ENCODE measurements at places on chromosomes 16 and 17.

GRCh38 chr17:17089796-17090641, 47.8 kb downstream of the MPRIP start:
- no peak for DNase-seq

- DNase-seq = peak; percentile 22
Measured at GRCh38 chr17:54259476-54259875, 436.7 kb downstream of the KIF2B start.

DNA sequence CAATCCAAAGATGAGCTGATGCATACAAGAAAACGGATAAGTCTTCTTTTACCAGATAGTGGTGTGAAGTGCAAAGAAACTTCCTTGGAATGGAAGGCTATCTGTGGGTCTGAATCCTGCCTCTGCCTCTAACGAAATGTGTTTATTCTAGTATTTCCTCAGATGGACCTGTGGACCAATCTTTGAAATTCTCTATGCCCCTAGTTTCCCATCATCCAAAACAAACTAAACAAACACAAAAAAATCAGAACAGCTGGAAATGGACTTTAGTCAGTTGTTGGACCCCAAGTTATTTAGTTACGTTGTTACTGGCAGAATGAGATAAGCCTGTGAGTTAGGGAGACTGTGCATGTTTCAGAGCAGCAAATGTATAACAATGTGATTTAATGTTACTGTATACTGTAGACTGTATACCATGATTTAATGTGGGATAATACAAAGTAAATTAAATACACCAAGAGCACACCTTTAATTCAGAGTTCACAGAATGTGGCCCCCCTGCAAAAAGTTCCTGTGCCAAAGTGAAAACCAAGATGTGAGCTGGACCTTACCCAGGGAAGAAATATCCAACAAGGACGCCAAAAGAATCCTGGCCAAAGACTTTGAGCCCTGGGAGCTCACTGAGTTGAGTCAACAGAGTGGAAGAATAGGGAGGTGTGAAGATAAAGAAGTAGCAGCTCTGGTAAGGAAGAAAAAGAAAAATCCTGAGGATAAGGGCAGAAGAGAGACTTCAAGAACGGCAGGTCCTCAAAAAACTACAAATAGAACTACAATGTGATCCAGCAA, 255.2 kb downstream of the CNTNAP4 start:
- no peak for DNase-seq

- no peak for DNase-seq
Measured at GRCh38 chr17:6666557-6666956, 15.0 kb downstream of the C17orf100 start.

GRCh38 chr17:71455219-71455618, 665.6 kb upstream of the SOX9 start:
- no peak for DNase-seq

GRCh38 chr17:10635290-10635689, 21.8 kb downstream of the MYH3 start:
- no peak for DNase-seq

DNA sequence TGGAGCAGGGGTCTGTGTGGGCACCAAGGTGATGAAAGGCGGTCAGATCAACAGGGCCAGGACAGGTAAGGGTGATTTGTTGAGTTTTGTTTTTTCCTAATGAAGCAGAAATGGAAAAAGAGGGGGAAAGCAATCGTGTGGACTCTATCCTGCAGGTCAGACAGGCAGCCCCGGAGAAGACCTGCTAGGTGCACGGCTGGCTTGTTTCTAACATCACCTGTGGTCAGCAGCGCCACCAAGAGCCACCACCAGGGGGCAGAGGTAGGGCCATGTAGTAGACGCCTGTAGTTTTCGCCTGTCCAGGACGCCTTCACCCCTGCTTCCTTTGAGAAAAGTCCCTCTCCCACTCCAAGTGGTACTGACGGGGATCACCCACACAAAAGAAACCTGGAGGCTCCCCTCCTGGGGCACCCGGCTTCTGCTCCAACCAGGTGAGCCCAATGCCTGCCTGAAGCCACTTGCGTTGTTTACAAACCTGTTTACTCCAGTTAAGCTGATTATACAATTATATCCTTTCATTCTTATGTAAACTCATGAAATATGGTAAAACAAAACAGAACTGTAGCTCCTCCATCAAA, 54.2 kb upstream of the SEC14L1 start:
- peak; percentile 68 for DNase-seq

GRCh38 chr17:43534909-43535308, 11.2 kb downstream of the ETV4 start:
- no peak for DNase-seq

- no peak for DNase-seq
Measured at GRCh38 chr16:16019488-16019887, 70.1 kb downstream of the ABCC1 start.

- no peak for DNase-seq
Measured at GRCh38 chr16:3143598-3144320, 8.9 kb downstream of the ZNF213 start.

GRCh38 chr17:10380631-10381408, 8.0 kb upstream of the MYH13 start:
- no peak for DNase-seq

GRCh38 chr17:61009663-61010062, 332.0 kb downstream of the BCAS3 start:
- DNase-seq = no peak

DNA sequence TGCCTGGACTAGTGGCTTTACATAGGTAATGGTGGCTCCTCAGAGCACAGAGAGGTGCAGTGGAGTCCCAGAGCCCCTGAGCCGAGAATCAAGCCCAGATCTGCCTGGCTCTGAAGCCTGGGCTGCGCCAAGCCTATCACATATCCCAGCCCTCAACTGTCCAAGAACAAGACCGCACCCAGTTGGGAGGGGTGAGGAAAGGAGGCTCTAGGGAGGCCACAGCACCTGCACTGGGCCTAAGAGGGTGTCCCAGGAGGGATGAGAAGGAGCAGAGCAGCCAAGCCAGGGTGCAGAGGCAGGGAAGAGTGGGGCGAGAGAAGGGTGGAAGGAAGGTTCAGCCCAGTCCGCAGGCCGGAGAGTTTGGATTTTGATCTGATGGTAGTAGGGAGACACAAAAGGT, 941 bp upstream of the RNF112 start:
- DNase-seq = no peak

- no peak for DNase-seq
Measured at GRCh38 chr17:49513641-49514040, 18.5 kb downstream of the NGFR start.

GRCh38 chr17:81987161-81987770, 9.8 kb downstream of the ASPSCR1 start:
- DNase-seq = no peak

DNA sequence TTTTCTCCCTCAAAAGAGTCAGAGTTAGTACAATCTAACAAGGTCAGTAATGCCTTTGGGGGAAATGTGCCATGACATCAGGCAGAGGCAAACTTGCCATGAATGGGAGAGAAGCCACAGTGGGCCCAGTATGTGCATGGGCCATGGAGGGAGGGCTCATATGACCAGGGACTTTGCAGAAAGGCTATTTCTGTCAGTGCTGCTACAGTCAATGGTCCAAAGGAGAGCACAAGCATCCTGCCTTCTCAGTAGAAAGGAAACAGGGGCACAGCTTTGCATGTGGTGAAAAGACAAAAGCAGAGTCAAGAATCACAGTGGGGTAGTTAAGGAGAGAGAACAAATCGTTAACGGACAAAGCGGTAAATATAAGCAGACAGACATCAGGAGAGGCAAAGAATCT, 11.2 kb upstream of the CORO6 start:
- no peak for DNase-seq

DNA sequence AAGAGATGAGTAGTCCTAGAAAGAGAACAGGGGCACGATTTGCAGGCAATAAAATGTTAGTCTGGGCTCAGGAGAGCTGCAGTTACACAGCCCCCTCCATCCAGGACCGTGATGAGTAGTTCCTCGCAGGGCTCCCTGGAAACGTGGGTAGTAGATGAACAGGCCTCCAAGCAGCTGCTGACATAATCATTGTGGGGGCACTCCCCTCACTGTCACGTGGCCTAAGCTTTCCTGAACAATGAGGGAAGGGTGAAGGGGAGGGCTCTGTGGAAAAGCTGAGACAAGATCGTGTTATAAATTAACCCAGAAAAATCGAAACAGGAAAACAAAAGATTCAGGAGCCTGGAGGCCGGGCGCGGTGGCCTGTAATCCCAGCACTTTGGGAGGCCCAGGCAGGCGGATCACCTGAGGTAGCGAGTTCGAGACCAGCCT, 1.3 kb upstream of the PER1 start:
- no peak for DNase-seq

DNA sequence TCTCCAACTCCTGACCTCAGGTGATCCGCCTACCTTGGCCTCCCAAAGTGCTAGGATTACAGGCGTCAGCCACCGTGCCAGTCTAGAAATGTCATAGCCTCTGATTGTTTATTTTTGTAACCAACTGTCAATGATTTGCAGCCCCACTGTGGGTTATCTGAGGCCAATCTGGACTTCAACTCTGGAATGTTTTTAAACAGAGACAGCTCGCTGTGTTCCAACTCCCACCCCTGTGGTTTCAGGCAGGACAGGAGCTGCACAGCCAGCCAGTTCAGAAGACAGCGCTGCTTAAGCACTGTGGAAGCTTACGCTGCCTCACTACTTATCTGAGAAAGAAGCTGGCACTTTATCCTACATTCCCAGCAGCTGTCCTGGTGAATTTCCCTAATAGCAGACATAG, 19.5 kb downstream of the MRM3 start:
- DNase-seq = no peak

DNA sequence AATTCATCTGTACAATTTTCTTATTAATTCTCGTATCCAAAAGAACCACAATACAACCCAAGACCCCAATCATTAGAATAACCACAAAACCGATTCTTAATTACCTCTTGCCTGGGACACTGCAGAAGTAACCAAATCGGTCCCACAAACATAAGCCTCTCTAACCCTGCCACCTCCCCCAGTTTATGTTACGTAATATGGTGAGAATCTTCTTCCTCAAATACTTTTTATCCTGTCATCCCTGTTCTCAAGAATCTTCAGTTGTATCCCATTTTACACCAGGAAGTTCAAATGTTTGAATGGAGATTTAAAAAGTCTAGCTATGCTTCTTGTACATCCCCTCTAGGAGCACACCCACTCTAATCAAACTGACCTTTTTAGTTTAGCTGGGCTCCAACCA, 269.3 kb upstream of the TBX2 start:
- no peak for DNase-seq

DNA sequence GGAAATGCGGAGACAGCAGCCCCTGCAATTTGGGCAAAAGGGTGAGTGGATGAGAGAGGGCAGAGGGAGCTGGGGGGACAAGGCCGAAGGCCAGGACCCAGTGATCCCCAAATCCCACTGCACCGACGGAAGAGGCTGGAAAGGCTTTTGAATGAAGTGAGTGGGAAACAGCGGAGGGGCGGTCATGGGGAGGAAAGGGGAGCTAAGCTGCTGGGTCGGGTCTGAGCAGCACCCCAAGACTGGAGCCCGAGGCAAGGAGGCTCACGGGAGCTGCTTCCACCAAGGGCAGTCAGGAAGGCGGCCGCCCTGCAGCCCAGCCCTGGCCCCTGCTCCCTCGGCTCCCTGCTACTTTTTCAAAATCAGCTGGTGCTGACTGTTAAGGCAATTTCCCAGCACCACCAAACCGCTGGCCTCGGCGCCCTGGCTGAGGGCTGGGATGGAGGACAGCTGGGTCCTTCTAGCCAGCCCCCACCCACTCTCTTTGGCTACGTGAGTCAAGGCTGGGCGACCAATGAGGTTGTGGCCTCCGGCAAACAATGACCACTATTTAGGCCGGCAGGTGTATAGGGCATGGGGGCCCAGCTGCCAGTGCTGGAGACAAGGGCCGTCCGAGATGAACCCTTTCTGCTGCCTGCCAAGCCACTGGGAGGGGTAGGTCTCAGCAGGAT, 507 bp downstream of the SERPINF1 start:
- DNase-seq = no peak

DNA sequence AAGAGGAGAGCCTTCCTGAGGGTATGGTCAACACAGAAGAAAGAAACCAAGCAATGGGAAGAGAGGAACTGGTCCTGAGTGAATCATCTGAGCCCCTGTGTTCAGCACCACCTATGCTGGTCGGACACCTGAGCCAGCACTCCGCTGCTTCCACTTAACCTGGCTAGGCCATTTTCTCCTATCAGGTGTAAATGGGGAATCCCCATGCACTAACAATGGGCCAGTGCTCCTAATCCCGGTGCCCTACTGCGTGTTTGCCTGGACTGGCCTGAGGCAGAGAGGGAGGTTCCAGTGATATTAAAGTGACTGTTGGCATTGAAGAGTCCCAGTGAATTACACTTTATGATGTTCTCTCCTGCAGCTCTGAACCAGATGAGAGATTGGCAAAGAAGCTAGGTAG, 34.4 kb upstream of the XYLT2 start:
- no peak for DNase-seq

DNA sequence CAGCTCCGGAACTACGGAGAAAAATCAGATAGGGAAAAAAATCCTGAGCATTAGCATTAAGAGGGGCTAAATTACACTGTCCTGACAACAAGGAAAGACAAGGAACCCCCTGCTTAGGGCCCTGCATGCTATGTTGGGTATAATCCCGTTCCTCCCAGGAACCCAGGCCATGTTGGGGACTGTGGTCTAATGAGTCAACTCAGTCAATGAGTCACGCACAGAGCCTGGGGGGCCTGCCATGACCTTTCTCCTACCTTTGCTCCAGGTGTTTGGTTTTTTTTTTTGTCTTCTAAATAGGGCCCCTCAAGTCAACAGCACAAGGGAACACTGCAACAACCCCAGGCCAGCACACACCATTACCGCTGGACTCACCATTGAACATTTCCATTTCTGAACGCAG, 8.9 kb upstream of the ZNF200 start:
- no peak for DNase-seq

DNA sequence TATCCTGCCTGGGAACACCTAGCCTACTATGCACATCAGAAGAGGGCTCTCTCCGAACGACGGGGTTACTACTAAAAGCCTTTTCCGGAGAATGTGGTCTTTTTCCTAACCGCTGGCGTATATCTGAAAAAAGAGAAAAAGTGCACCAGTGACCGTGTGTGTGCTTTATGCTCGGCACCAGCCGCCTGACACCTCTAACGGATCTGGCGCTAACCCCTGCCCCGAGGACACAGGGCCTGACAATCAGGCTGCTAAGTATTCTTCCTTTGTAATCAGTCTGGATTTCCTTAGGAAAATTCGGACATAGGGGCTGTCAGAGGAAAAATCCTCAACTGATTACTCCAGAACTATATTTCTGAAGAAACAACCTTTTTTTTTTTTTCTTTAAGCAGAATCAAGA, 13.4 kb upstream of the ITGAE start:
- DNase-seq = no peak

GRCh38 chr16:31452631-31453106, 6.6 kb upstream of the ARMC5 start:
- no peak for DNase-seq

- no peak for DNase-seq
Measured at GRCh38 chr16:75035410-75035968, 36.7 kb downstream of the ZNRF1 start.

DNA sequence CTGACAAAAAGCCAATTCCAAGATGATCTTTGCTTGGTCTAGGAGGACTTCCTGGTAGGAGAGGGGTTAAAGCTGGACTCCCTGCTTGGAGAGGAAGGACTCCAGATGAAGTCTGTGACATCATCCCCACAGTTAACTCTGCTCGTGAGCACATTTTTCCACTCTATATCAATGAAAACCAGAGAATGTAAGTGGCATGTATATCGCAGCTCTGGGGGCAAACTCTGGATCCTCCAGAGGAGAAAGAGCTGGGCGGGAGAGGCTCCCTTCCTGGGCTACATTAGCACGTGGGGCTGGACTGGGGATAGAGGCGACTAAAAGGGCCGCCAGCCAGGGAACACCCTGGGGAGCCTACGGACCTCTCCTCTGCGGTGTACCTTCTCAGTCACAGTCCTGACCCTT, 34.1 kb downstream of the HIC1 start:
- DNase-seq = no peak

Data from NCI-H1105 (cell line).